CD4-positive, alpha-beta T cell treated with Interleukin-17A for 4 hours (primary cell): ENCODE measurements at places on chromosomes 7 and 10.

DNA sequence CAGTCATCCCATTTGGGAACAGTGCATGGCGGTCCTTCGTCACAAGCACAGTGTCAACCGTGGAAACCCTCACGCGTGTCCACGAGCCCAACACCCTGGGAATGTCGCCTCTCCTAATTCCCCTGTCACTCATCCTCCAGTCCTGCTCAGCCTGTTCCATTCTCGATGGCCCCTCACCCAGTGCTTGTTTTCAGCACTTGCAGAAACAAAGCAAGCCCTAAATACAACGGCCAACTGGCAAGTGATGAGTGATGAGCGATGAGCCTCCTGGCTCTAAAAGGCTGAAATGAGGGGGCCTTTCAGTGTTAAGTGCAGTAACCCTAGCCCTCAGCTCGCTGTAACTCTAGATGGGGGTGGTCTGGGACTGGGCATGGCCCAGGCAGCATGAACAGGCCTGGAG, 22.6 kb downstream of the NKX2-3 start:
- DNase-seq = no peak

GRCh38 chr7:36978461-36978860, 254.2 kb upstream of the AOAH start:
- no peak for DNase-seq

GRCh38 chr7:82435769-82436168, 7.8 kb downstream of the CACNA2D1 start:
- no peak for DNase-seq

GRCh38 chr7:27316311-27316710, 73.7 kb downstream of the EVX1 start:
- no peak for DNase-seq

DNA sequence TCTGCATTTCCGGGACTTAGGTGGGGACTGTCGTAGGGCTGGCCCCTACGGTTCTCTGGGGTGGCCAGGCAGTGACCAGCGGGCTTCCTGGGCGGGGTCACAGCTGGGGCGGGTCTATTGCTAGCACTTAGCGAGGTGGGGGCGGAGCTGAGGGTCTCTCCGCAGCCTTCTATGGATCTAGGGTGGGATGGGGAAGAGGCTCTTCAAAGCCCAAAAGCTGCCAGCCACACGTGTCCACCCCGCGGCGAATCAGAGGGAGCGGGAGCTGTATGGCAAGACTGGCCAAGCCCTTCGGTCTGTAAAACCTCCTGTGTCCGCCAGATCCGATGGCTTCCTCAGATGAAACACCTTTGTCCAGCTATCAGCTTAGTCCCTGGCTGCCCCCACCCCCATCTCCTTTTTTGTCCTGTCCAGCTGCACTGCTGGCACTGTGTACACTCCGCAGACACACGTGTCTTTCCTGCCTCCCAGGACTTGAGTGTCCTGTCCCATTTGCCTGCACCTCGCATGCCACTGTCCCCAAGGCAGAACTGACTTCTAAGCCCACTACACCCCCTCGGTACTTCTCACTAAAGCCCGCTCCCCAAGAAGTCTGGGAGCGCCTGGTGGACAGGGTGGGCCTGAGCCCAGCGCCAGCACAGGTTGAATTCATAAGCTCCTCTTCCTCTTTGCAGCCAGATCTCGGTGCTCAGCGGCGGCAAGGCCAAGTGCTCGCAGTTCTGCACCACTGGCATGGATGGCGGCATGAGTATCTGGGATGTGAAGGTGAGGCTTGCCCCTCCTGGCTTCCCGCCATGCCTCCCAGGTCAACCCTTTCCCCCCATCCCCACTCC, 14.8 kb downstream of the PDAP1 start:
- DNase-seq = no peak

- DNase-seq = no peak
These were observed 3.3 kb downstream of the FRMPD2 start for GRCh38 chr10:48271047-48271730.

DNA sequence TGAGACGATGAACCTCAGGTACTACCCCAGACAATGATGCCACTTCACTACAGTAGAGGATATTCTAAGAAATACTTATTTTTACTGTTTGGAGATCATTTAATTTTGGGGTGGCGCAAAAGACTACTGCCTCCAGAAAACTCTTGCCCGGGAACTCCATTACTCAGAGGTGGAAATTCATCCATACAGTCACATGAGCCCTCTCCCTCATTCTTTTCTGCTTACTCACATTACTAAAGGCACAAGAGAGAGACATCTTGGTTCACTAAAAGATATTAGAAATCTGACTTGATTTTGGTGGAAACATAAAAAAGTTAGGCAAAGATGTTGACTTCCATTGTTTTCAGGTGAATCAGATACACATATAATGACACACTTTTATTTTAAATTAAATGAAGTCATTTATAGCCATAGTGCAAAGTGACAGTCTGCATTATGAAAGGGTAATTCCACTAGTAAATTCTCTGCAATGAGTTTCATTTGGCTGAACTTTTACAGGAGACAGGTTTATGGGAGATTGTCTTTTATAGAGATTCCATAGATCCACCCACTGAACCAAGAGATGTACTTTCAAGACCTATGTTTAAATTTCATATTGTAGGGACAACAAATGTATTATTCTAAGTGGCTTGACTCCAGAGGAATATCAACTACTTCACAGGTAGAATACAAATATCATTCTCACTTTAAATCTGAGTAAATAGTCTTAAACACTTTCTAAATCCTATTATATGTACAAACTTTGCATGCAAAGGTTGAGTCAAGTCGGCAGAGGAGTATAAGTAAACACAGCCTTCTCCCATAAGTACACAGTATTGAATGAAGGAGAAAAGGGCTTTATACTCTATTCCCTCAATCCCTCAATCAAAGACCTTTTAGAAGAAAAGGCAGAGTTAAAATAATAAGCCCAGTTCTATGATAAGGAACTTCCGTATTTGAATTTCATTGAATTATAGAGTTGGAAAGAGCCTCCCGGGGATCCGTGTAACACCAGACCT, 18.8 kb downstream of the NEBL start:
- DNase-seq = no peak

DNA sequence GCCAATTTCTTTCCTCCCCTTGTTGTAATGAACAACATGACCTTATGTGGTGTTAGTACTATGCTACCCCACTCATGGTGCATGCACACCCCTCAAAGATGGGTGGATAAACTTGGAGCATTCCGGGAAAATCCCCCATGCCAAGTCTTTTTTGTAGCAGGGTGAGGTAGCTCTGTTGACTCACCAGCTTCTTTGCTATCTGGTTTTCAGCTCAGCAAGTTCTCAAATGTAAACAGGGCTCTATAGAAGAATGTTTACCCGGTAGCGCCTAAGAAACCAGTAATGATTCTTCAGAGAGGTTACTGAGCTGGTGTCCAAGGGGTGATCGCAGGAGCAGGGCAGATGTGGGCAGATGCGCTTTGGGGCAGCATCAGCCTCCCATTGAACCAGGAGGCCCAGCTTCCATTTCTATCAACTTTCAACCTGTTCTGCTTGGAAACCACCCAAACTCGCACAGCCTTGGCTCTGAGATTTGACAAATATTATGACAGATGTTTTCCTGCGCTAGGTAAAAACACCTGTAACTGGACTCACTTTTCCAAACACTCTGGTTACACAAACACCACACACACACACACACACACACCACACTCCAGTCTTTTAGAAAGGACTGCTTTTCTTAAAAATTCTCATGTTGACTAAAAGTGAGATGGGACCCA, 87.8 kb downstream of the ZRANB1 start:
- no peak for DNase-seq

- no peak for DNase-seq
These were observed 85.4 kb downstream of the MKX start for GRCh38 chr10:27660268-27660667.

DNA sequence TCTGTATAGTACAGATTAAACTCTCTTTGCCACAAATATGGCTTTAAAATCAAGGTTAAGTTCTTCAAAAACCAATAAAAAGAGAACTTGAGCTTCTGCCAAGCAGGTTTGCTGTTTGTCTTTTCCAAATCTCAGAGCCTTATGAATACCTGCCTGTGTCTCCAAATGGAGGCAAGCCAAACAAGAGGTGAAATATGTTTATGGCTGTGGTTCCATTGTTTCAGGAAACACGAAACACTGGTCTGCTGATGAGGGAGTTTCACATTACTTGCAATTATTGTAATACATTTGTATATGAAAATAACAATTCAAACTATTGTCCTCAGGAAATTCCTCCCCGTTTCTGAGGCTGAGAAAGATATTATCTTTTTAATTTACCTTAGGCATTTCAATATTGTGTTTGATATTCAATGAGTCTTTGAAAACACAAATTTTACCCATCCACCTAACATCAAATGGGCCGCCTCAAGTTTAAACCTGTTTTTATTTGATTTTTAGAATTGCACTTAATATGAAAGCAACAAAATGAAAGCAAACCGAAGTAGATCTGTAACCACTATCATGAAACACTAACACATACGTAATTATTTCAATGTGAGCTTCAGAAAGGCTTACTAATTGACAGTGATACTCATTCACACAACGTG, 359.3 kb downstream of the HGF start:
- DNase-seq = no peak

- DNase-seq = no peak
These were observed 50.2 kb downstream of the TLL2 start for GRCh38 chr10:96463562-96463961.

DNA sequence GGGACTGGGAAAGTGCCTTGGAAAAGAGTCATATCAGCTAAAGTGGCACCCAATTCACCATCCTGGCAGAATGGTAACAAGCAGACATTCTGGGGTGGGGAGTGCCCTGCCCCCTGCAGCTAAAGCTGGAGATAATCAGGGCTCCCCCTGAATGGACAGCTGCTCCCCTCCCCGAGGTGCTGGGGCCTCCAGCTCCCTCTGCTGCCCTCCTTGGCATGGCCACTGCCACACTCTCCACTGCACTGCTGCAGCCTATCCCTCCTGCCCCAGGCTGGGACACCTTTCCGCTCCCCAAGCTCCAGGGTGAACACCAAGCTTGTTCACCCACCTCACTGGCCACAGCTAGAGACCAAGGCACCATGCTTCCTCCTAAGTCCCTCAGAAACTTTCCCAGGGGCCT, 9.8 kb upstream of the PARD3 start:
- no peak for DNase-seq

DNA sequence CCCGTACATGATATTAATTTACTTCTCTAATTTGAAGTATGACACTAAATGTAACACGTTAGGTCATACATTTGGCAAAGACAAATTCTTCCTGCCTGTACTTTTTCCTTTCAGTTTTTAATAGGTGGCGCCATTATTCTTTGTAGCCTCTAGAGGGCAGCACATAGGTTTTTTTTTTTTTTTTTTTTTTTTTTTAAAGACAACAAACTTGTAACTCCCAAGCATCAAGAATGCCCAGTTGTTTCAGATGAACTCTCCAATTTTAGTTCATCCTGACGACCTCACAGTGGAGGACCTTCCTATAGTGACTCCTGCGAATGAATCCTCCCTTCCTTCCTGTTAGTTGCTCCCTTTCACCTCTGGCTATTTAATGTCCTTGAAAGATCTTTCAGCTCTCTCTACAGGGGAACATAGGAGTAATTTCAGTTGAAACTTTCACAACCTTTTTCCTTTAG, 139.3 kb upstream of the HDAC9 start:
- no peak for DNase-seq

- no peak for DNase-seq
These were observed 18.9 kb downstream of the RCC1L start for GRCh38 chr7:75054744-75055143.

DNA sequence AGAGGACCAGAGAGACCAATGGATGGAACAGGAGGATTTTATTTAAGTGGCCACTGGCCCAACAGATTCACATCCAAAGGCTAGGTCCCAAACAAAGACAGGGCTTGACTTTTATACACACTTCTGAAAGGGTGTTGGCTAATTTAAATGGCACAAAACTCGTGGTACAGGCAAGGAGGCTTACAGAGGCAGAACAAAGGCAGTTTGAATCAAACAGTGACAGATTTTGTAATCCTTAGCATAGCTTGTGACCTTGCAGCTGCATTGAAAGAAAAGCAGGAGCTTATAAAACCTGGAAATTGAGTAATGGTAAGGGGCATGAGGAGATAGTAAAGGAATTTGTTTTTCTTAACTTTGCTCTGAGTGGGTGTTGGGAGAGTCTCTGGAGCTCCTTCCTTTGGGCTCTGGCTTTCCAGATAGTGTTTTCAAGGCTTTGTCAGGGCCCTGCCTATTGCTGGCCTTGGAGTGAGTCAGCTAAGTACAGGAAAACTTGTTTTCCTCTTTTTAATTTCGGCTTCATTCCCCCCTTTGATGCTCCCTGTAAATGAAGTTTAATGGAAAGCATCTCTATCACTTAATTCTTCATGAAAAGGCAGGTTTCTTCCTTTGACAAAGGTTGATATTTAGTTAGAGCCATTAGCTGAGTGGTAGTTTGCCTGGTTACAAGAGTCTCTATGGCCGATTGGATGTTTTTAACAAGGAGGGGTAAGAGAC, 96.9 kb downstream of the TRIM24 start:
- DNase-seq = no peak

DNA sequence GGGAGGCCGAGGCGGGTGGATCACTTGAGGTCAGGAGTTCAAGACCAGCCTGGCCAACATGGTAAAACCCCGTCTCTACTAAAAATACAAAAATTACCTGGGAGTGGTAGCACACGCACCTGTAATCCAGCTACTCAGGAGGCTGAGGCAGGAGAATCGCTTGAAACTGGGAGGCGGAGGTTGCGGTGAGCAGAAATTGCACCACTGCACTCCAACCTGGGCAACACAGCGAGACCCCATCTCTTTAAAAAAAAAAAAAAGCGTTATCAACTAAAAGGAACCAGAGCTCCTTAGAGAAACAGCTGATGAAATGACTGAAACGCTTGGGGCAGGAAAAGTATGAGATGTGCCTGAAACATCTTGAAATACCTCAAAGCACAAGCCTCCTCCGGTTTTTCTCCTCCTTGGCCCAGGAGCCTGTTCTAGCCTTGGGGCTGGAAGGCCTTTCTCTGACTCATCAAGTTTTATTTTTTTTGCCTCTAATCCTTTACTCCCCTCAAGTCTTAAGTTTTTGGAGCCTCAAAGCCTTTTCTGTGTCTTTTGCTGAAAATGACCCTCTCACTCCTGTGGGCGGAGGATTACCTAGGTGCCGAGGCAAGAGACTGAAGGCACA, 2.6 kb upstream of the METTL27 start:
- DNase-seq = no peak

DNA sequence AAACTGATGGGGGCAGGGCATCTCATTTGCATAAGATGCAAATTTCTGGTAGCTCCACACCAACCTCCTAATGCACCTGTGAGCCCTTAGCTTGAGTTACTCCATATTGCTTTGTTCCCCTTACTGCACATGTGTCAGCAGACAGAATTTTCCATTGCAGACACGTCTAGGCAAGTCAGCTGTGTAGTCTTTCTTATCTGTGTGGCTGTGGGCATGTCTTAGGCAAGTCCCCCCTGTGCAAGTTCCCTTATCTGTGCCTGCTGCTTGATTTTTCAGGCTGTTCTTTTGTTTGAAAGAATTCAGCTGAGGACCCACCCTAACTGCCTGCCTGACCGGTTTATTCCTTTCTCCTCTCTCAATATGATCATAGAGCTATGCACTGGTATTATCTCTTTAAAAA, 28.5 kb upstream of the TRIM24 start:
- no peak for DNase-seq

GRCh38 chr10:870564-871166, 60.8 kb downstream of the LARP4B start:
- no peak for DNase-seq
